Adrenal gland (tissue), 19 donors: ENCODE measurements at places on chromosomes 4 and X. TPM values are rescaled to one million over a fixed set of nuclear protein-coding genes. Genes with fewer than 3 reads are reported as not detected.

IL21 gene
- polyA plus RNA-seq = not detected

DUSP9 gene
- not detected for polyA plus RNA-seq

HERC5 gene
- 4.4 TPM for polyA plus RNA-seq

DNA sequence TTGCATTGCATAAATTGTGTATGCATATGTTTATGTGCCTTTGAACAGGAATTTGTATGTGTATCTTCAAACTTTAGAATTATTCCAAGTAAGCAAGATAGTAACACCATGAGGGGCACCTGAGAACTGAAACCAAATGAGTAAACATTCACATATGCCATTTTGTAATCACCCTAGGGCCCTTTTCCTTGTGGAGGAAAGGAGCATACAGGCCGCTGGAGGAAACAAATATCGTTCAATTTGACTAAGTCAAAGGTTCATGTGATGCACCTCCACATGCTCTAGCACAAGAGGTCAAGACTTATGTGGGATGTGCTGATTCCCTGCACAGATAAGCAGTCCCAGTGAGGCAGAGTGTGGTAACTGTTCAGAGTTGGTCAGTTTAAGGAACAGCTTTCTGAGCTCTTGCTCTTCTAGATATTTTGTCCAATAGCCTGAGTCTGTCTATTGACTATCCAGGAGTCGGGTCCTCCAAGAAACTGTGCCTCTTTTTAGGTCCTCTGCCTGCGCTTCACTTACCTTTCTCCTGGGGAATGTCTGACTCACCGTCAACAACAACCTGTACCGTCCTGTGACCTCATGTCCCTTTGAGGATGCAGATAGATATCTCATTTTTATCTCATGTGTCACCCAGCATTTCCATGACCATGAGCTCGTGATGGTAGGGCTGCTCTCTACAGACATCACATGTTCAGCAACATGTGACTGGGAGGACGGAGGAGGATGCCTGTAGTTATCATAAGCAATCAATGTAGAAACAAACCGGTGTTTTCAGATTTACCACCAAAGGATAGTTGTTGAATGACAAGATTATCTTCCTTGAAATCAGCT is 196.9 kb downstream of the NWD2 start:
- no peak for DNase-seq

DNA sequence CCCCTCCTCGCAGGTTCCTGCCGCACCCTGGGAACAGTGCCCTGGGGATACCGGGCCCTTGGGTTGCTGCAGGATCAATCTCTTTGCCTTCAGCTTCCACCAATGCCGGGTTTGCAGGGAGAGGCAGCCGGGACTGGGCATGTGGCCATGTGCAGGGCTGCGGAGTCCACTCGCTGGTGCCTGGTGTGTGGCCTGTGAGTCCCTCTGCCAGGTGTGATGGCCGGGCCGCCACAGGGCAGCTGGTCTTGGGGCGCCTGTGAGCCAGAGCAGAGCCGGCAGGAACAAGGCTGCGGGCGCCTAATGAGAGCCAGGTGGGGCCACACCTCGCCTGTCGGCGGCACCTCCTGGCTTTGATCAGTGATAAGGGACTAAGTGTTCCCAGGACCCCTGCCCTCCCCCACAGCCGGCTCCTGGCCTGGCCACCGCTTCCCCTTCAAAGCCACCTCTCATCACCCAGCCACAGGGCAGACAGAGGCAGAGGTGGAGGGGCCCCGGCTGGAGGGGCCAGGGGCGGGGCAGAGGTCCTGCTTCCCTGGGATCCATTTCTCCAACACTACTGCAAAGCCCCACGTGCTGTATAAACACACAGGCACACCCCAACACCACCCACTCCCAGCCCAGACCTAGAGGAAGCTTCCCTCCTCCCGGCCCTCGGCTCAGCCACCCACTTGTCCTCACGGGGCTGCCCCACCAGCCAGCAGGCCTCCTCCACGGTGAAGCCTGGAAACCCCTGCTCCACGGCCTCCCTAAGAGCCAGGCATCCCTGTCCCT is 132.7 kb downstream of the CPZ start:
- peak; percentile 7 for DNase-seq

FGA gene
- 0.03 TPM for polyA plus RNA-seq

CPE gene
- 46.6 TPM for polyA plus RNA-seq

- DNase-seq = no peak
These were observed 1930.5 kb upstream of the AGA start for GRCh38 chr4:179372746-179373145.

DNA sequence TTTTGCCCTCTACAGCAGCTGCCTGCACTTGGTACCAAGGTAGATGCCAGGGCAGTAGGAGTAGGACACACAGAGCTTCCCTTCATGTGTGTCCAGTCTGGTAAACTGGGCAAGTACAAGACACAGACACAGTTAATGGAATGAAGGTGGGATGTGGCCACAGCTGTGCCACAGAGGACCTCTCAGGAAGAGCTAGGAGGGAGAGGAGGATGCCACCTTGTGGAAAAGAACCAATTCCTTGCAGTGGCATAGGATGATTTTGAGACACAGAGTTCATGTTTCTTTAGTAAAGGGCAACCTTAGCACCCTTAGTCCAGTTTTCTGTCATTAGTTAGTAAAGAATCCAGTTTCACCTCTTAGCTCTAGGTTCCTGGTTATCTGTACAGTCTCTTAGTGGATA is 36.3 kb upstream of the TBC1D14 start:
- DNase-seq = no peak

DNA sequence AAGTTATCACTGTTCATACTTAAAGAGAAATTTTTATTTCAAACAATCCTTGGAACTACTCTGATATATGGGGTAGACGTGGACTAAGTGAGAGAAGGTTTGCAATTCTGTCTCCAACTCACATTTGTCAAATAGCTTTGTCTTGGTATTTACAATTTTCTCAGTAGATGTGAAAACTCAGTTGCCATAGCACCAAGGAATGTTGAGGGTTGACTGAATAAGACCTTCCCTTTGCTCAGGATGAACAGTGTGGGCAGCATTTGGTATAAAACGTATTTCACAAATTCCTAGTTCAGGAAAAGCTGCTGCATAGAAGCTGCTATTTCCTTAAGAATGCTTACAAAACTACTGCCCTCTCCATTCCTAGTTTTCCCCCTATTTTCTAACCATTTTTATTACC is 399.5 kb downstream of the NKX6-1 start:
- DNase-seq = no peak

PPP1R2C gene
- not detected for polyA plus RNA-seq

DNA sequence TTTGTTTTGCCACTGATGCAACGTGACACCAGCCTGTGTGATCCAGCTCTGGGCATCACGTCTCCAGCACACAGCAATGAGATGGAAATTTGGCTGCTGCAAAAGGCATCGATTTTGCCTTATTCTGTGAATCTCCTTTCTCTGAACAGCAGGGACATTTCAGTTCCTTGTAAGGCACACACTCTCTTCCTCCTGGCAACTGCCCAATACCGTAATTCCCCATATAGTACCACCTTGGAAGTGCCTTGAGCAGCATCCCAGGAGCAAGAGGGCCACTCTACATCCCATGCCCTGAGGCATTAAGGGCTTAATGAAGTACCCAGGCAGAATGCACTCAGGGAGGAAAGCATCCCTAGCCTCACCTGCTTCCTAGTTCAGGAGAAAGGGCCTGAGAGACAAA is 10.5 kb upstream of the MAMLD1 start:
- DNase-seq = peak; percentile 24

DNA sequence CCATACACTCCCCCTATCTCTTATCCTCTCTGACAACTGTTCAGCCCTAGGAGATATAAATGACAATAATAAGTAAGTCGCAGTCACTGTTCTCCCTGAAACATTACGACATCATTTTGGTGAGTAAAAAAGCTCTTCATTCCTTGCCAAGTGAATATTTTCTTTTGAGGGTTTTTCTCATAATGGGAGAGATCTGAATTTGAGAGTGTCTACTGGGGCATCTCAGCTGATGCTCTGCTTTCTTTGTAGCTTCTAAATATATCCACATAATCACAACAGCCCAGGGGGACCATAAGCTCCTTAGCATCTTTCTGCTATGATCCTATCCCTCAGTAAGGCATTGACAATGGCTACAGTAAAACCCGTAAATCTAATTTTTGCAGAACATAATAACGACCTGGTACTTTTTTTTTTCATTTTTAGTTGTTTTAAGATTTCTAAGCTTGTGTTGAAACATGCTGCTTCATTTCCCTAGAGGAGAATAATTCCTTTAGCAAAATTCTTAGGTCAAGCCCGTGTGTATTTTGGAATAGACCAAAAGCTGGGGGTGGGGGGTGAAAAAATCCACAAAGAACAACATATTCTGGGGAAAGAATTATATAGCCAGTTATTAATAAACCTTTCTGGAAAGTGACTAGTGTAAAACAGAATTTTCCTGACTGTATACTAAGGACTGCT is 78.1 kb upstream of the GPM6B start:
- DNase-seq = no peak

- DNase-seq = no peak
These were observed 180.5 kb upstream of the ETNPPL start for GRCh38 chr4:108943371-108943770.

DNA sequence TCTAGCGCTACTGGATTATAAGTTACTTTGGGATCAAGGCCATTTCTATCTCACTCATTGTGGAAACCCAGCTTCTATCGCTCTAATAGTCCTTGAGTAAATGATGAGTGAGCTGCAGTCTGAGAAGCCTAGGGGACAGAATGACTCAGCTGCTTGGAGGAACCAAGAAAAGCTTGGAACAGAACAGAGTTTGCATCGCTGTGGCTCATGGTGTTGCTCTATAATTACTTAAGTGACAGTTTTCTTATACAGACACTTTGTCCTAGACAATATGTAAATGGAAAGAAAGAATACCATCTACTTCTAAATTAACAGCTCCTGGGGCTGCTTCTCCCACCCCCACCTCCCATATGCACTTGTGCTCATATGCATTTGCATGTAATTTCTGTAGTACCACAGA is 156.9 kb downstream of the SLIT2 start:
- peak; percentile 41 for DNase-seq

DNA sequence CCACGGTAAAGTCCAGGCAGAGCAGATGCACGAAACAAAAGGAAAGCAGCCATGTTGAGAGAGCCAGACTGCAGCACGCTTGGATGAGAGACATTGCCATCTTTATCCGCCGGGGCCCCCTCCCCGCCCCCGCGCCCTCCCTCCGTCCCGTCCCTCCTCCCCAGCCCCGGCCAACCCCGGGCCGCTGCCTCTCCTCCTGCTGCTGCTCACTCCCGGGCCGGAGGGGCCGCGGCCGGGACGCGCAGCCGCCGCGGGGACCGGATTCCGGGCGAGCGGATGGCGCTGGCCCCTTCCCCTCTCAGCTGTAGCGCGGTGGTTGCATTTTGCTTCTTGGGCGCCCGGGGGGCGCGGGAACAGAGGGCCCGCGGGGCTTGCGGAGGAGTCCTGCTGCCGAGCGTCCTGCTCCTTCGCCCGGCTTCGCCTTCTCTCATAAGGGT is 542 bp downstream of the RNF150 start:
- peak; percentile 62 for DNase-seq

GRCh38 chrX:154505734-154506133 is 10.3 kb downstream of the FAM3A start:
- no peak for DNase-seq

CENPVL1 gene
- not detected for polyA plus RNA-seq

- DNase-seq = no peak
These were observed 466.7 kb downstream of the NKX6-1 start for GRCh38 chr4:84032372-84032771.

GRCh38 chr4:88268913-88269312 is 15.4 kb downstream of the PPM1K start:
- no peak for DNase-seq

GRCh38 chr4:4227510-4228355 is 1.0 kb upstream of the OTOP1 start:
- DNase-seq = no peak

GIMD1 gene
- not detected for polyA plus RNA-seq

- DNase-seq = no peak
These were observed 136.1 kb upstream of the WDFY3 start for GRCh38 chr4:85102606-85103005.

- DNase-seq = no peak
These were observed 803.6 kb downstream of the GLUD2 start for GRCh38 chrX:121851033-121851432.

DNA sequence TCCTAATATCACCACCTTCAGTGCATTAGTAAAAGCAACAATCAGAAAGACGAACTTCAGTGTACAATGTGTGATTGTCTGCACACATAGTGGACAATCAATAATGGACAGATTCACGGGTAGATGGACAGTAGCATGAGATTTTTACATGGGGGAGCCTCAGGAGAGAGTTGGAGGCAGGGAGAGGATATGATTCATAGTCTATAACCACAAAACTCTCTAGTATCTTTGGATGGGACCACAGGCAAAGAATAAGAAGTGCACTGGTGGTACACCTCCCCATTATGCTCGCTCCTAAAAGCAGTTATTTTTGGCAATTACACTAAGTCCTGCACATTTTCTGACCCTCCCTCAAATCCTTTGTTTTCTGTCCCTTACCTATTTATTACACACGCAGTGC is 624.4 kb upstream of the ACTRT1 start:
- no peak for DNase-seq

CLCN4 gene
- 3.6 TPM for polyA plus RNA-seq

DNA sequence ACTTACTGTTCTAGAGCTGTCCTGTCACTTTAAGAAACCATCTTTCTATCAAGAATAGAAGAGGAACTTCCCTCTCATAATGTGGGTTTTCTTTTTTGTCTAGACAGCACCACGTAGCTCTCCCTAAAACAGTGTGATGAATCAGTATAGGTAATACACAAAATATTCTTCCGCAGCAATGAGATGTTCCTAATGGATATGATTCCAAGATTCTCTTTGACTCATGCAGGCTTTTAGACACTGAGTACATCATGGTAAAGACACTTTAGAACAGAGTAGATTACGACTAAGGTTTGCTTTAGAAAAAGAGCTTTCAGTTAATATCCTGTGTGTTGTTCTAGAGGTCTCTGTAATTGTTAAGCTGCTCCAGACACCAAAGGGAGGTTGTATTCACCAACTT is 69.8 kb downstream of the PTTG2 start:
- no peak for DNase-seq

GRCh38 chr4:83252782-83253405 is 31.7 kb downstream of the COQ2 start:
- peak; percentile 67 for DNase-seq

H2BW2 gene
- polyA plus RNA-seq = not detected
